NCI-H2081 (cell line): ENCODE measurements at places on chromosomes 2 and 18.

- DNase-seq, result no peak
Measured at GRCh38 chr18:41753826-41754225, 201.2 kb upstream of the PIK3C3 start.

GRCh38 chr2:219197388-219197787 is 9.2 kb upstream of the ZFAND2B start:
- no peak for DNase-seq

GRCh38 chr2:69177063-69177771 is 164.2 kb downstream of the ANTXR1 start:
- DNase-seq, result no peak

DNA sequence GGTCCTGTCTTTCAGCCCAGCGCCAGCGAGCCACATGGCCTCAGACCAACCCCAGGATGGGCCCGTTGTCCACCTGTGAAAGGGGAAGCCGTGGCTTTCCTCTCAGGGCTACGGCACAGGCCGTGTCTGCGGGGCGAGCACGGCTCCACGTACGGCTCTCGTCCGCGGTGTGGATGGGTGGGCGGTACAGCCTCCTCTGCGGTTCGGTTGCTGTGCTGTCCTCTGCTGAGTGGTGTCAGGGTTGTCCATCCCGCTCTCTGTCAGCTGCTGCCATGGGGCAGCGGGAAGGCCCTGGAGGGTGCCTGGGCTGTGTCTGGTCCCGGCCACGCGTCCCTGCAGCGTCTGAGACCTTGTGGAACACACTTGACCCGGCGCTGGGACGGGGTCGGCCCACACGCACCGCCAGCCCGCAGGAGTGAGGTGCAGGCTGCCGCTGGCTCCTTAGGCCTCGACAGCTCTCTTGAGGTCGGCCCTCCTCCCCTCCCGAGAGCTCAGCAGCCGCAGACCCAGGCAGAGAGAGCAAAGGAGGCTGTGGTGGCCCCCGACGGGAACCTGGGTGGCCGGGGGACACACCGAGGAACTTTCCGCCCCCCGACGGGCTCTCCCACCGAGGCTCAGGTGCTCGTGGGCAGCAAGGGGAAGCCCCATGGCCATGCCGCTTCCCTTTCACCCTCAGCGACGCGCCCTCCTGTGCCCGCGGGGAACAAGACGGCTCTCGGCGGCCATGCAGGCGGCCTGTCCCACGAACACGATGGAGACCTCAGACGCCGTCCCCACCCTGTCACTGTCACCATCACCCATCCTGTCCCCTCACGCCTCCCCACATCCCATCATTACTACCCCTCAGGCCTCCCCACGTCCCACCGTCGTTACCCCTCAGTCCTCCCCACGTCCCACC is 128.7 kb downstream of the NFATC1 start:
- DNase-seq, result no peak

DNA sequence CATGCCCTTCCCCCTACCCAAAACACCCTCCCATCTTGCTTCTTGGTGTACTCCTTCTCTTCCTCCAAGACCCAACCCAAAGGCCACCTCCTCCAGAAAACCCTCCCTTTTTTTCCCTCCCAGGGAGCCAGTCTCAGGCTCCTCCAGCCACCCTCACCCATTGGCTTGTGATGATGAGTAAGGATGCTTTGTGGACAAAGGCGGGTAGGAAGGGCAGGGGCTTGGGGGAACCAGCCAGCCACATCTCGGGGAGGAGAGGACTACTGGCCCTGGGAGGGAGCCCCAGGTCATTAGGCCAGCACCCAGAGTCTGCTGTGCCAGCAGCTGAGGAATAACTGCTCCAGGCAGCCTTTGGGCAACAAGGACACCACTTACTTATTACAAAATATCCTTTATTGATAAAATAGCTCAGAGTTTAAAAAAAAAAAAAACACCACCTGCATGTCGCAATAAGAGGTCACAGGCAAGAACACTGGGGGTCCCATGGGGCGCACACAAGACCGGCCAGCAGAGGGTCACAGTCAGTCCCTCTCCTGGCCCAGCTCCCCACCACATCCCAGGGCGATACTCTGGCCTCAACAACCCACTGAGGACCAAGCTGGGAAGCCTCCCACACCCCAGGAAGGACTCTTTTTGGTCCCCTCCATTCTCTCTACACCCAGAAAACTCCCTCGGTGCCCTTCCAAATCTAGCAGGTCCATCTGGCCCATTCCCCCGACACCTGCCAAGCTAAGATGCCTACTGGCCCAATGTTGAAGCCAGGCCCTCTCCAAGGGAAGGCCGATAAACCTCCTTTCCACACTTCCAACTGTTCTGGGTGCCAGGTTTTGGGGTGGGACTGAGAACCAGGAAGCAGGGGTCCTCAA is 3.6 kb downstream of the ADRA2B start:
- no peak for DNase-seq

DNA sequence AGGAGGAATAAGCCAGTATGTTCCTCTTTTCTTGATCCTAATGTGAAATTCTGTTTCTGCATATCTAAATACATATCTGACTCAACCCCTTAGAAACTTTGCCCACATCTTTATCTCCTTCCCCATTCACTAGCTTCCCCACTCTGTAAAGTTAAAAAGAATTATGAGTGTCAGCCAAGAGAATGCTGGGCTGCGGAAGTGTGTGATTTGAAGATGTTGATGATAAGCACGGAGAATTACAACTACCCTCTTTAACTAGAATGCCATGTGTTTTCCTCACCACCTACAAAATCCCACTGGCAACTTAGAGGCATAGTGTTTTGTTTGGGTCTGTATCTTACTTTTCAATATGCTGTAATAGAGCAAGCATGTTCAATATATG is 490.4 kb upstream of the FANCL start:
- no peak for DNase-seq

DNA sequence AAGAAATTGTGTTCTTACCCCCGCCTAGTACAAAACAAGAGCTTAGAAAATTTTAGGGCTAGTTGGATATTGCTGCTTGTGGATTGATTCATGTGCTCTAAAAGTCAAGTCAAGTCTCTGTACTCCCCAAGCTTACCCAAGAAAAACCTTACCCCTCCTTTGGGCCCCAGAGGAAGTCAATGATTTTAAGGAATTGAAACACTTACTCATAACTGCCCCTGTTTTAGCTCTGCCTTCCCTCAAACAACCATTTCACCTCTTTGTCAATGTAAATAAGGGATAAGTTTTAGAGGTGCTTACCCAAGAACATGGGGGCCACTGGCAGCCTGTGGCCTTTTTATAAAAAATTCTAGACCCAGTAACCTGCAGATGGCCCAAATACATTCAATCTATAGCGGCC is 136.6 kb upstream of the RMP24 start:
- no peak for DNase-seq

- no peak for DNase-seq
Measured at GRCh38 chr2:111049792-111050640, 70.7 kb upstream of the BCL2L11 start.

- no peak for DNase-seq
Measured at GRCh38 chr2:231710799-231711676, 2.7 kb downstream of the PTMA start.

GRCh38 chr2:232942831-232943230 is 70.2 kb downstream of the NGEF start:
- DNase-seq, result no peak

DNA sequence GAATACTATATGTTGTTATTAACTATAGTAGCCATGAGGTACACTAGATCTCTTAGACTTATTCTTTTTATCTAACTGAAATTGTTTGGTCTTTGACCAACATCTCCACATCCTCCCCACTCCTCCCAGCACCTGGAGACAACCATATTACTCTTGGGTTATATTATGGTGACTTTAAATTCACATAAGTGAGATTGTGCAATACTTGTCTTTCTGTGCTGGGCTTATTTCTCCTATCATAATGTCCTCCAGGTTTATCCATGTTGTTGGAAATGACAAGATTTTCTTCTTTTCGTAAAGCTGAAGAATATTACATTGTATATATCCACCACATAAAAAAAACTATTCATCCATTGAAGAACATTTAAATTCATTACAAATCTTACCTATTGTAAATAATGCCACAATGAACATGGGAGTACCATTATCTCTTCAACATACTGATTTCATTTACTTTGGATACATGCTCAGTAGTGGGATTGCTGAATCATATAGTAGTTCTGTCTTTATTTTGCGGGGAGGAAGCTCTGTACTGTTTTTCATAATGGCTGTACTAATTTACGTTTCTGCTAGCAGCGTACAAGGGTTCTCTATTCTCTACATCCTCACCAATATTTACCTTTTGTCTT is 159.2 kb upstream of the SCN7A start:
- peak; percentile 94 for DNase-seq

DNA sequence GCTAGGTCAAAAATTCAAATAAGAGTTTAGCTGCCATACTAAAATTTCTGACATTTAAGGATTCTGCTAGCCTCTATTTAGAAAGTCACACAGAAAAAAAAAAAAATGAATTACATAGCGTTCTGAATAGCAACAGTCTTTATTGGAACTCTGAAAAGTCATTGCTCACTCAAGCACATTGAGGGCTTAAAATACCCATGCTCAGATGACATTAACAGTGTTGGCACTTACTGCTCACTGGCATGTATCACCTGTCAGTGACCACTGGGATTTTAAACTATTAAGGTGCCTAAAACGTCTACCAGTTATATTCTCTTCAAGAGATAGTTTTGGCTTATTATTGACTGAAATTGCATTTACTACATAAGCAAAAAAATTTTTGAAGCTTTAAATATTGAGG is 468.0 kb upstream of the SPHKAP start:
- no peak for DNase-seq

DNA sequence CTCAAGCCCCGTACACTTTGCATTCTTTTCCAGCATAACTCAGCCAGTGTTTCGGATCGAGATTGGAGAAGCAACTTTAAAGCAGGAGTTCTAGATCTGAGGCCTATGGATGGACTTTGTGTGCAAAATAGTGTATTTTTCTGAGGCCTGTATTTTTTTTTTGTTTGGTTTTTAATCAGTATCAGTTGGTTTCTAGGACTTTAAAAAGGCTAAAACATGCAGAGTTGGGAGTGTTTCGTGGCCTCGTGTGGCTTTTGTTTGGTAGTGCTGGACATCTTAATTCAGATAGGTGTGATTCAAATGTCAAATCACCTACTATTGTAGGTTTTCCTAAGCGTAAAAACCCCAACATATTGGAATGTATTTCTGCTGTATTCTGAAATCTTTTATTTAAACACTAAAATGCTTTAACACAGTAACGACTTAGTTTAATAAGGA is 282 bp upstream of the PUS10 start:
- no peak for DNase-seq

DNA sequence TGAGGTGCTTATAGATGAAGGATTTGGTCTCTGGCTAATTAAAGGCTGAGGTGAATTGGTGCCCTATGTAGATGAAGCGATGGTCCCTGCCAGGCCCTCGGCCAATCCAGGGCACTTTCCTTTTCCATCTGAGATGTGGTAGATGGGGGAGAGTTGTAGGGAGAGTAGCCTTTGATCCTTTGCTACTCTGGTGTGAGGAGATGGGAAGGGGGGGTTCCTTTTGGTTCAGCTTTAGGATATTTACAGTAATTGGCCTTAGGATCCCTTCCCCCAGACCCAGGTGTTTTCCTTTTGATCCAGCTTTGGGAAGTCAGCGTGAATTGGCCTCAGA is 5.4 kb upstream of the ZC3H8 start:
- no peak for DNase-seq

GRCh38 chr2:127891811-127892210 is 6.1 kb upstream of the AMMECR1L start:
- no peak for DNase-seq

- no peak for DNase-seq
Measured at GRCh38 chr2:36380624-36381481, 25.3 kb downstream of the CRIM1 start.

DNA sequence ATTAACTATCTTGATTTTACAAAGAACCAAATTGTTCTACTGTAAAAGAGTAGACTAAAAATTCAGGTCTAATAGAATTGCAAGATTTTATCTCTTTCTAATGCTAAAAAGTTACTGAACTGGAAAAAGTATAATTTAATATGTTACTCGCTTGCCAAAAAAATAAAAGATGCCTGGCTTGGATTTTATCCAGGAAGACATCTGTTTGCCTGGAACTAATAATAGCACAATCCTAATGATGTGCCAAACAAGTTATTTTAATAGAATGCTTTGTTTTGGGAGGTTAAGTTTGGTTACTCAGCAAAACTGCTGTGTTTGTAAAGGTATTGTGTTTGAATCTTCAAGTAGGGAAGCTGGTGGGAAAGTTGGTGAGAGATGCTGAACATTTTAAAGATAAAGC is 19.4 kb upstream of the ZSWIM2 start:
- no peak for DNase-seq

DNA sequence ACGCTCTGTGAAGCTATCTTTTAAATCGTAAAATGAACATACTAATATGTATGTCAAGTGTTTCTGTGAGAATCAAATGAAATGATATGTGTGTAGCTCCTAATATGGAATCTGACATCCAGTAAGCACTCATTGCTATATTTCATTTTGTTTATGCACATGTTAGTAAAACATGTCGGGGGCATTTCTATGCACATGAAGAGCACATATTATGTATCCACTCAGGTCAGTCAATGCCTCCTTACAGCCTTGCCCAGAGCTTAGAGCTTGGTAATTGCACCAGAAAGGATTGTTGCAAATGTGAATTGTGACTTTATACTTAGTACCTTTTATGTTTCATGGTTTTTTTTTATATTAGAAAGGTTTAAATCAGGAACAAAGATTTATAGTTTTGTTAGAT is 463.7 kb upstream of the HNMT start:
- DNase-seq, result no peak

DNA sequence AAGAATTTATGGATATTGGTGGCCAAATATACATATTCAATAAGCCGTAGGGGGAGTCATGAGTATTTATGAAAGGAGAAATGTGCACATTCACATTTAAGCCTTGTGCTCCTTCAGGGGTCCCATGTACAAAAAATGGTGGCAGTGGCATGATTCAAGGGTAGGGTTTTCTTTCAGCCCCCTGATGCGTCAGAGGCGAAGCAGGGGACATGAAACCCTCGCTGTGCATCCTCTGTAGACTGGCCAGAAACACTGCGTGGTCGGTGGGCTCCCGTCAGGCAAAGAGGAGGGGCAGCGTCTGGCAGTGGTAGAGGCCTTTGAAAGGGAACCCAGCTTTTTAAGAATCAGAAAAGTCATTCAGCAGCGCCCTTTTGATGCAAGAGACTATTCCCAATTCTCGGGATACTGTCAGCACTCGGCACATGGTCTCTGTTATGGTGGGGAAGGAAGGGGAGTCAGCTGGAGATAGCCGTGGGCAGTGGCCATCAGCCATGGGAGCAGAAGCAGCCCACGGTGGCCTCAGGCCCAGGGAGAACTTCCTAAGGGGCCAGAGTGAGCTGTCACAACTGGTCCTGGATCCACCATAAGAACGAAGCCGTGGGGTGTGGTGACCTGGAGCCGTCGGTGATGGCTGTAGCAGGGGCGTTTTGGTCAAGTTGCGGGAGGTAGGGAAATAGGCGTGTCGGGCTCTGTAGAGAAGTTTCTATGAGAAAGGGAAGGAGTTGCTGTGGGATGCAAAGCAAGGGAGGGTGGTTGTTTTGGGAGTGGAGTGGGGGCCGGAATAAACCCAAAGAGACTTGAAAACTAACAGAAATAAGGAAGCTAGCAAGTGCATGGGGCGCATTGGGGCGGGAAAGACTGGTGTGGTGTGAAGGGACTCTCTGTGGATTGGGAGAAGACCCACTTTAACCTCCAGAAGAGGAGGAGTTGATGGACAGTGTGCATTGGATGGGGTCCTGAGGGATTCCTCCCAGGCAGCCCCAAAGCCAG is 95.6 kb downstream of the SH3BP4 start:
- no peak for DNase-seq

- no peak for DNase-seq
Measured at GRCh38 chr2:54594048-54594447, 129.4 kb upstream of the EML6 start.
